ENCODE measurements at places on chromosomes 2 and 18.

DNA sequence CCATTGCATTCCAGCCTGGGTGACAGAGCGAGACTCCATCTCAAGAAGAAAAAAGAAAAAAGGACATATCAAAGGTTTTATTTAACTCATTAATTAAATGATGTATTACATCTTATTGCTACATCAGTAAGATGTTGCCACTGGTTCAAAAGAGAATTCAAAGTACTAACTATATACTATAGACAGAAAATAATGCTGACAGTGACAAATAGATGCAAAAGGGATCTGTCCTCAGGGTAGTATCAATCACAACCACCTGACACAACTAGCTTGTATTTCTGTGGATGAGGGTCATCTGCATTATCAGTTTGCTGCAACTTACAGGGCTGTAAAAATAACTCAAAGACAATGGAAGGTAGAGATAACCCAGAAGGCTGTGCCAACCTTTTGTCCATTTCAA, 16.4 kb upstream of the CREG2 start:
- no peak for DNase-seq

DNA sequence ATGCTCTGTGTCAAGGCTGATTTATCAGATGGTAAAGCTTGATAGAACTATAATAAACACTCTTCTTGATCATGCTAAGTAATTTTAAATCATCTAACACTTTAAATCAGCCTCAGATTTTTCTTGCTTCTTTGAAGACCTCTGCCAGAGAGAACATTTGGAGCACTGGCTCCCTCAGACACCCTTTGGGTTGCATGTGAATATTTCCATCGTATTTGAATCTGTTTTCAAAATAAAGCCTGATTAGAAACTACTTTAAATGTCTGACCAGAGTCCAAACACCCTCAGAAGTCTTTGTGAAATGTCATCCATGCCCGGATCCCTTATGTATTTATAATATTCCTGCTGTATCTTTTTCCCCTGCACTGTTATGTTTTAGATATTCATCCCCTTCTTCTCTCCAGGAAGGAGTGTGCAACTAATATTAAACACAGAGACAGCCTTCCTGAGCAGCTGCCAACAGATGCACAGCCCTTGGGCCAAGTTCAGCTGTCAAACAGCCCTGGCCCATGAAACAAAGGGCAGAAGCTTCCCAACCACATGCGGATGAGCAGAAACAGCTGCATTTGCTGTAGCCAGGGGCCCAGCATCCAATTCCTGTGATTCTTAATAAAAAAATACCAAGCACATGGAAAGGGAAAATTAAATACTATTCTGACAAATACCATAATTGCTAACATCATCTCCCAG, 46.5 kb downstream of the DPP10 start:
- no peak for DNase-seq

DNA sequence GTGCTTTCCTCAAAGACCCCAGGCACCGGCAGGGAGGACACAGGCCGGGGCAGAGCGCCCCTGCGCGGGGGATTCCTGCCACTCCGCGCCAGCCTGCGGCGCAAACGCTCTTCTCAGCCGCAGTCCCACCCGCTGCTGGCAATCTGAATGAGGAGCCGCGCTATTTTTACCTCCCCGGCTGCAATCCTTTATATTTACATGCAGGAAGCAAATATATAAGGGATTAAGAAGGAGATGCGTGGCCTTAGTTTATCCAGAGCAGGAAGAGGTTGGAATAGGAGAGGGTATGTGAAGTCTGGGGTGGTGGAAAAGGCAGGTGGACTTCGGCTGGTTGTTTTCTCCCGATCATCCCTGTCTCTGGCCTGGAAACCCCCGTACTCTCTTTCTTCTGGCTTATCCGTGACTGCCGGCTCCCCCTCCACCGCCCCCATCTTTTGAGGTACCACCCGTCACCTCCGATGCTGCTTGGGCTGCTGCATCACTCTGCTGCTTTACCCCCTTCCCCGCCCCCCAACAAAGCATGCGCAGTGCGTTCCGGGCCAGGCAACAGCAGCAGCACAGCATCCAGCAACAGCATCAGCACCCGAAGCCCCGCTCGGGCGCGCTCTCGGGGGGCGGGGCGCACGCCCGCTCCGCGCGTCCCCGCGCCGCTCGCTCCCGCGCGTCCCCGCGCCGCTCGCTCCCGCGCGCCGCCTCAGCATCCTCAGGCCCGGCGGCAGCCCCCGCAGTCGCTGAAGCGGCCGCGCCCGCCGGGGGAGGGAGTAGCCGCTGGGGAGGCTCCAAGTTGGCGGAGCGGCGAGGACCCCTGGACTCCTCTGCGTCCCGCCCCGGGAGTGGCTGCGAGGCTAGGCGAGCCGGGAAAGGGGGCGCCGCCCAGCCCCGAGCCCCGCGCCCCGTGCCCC, at the start of gene ADAM23:
ADAM23 (plus strand) TSS at position 700 of the 902 bp plus-strand sequence. CDS start 335 bp downstream, outside the sequence.
- DNase-seq: no peak

GRCh38 chr2:40202798-40203400, 249.0 kb downstream of the SLC8A1 start:
- DNase-seq: no peak

DNA sequence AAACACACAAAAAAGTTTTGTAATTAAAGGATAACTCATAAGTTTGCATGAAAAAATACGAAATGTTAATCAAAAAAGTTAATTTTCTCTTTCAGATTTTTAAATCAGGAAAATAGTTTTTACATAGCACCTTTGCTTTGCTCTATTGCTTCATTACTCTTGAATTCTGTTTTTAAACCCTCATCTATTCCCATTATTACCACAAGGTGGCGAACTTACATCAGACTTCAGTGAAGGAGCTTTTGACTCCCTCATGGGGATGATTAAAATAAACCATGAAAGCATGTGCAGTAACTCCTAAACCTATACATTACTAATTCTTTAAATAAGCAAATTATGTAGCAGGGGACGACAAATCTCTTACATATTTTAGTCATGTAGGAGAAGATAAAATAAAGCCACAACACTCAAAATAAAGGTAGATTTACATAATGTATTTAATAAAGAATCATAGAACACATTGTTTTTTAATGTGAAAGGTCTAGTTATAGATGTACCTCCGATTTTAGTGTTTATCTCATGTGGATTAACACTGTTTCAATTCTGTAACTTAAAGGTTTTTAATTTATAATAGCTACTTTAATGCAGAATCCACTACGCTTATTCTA, 105.2 kb downstream of the NETO1 start:
- no peak for DNase-seq

DNA sequence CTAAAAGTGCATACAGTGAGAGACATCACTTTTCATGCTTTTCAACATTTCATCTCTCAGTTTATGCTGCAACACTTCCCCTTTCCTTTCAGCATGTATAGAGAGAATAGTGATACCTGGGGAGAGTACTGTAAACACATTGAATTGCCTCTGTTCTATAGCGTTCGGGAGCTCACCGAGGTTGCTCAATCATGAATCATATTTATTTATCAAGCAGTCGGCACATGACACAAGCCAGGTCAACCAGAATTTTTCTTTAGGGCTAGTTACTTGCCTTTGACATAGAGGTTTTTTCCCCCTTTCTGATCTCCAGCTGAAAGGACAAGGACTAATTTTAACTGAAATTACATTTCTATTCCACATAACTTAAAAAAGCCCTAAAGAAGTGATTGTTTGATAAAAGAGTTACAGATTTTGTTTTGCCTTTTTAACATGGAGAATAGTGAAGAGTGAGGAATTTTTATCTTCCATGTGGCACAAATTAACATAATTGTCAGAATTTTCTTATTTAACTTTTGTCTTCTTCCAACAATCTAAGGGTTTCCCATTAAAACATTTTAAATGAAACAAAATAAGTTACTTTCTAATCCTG, 690.9 kb upstream of the TMEFF2 start:
- no peak for DNase-seq

GRCh38 chr2:222945887-222946286, 85.1 kb downstream of the ACSL3 start:
- no peak for DNase-seq

GRCh38 chr2:71938659-71939587, 208.7 kb downstream of the CYP26B1 start:
- no peak for DNase-seq

GRCh38 chr2:88187038-88187676, 17.0 kb downstream of the THNSL2 start:
- no peak for DNase-seq

- DNase-seq: no peak
Measured at GRCh38 chr18:75937306-75937705, 509.8 kb upstream of the SMIM21 start.

GRCh38 chr18:7170292-7170691, 52.7 kb upstream of the LAMA1 start:
- DNase-seq: no peak

GRCh38 chr2:127718271-127718670, 17.0 kb downstream of the SFT2D3 start:
- DNase-seq: no peak

- no peak for DNase-seq
Measured at GRCh38 chr2:158393886-158394285, 62.7 kb downstream of the CCDC148 start.

- DNase-seq: no peak
Measured at GRCh38 chr2:51971136-51971535, 939.2 kb upstream of the NRXN1 start.

- DNase-seq: no peak
Measured at GRCh38 chr18:74342416-74343043, 26.9 kb downstream of the C18orf63 start.

DNA sequence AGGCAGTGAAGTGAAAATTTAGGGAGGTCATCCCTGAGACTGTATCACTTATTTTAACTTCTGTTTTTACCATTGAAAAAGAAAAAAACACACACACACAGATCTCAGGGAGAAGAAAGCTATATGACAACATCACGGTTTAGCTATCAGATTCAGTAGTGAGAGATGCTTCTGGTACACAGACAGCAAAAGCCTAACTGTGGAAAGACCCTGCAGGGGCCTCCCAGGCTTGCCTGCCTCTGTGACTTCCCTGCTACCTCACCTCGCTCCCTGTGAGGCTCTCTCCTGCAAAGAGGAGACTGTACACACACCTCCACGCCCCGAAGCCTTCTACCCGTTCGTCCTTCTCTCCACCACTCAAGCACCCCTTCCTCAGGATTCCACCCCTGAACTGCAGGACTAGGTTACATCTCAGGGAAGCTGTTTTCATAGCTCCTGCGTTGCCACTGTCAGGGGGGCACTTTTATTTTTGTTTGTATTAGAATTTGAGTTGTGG, 86.3 kb downstream of the EPB41L3 start:
- no peak for DNase-seq

- DNase-seq: no peak
Measured at GRCh38 chr18:42365591-42365990, 410.6 kb downstream of the PIK3C3 start.

- no peak for DNase-seq
Measured at GRCh38 chr2:28716265-28716865, 35.3 kb upstream of the PPP1CB start.

All from stimulated activated CD8-positive, alpha-beta memory T cell treated with anti-CD3 and anti-CD28 coated beads, Interleukin-15, amount 100 ng/mL, for 24 hours (primary cell).